Omental fat pad (tissue), 4 donors: ENCODE measurements at places on chromosomes 5 and 9.

GRCh38 chr9:127203681-127204327, 60.8 kb upstream of the GARNL3 start:
- no peak for DNase-seq

GRCh38 chr9:127049044-127049443, 73.4 kb downstream of the ANGPTL2 start:
- DNase-seq: no peak

DNA sequence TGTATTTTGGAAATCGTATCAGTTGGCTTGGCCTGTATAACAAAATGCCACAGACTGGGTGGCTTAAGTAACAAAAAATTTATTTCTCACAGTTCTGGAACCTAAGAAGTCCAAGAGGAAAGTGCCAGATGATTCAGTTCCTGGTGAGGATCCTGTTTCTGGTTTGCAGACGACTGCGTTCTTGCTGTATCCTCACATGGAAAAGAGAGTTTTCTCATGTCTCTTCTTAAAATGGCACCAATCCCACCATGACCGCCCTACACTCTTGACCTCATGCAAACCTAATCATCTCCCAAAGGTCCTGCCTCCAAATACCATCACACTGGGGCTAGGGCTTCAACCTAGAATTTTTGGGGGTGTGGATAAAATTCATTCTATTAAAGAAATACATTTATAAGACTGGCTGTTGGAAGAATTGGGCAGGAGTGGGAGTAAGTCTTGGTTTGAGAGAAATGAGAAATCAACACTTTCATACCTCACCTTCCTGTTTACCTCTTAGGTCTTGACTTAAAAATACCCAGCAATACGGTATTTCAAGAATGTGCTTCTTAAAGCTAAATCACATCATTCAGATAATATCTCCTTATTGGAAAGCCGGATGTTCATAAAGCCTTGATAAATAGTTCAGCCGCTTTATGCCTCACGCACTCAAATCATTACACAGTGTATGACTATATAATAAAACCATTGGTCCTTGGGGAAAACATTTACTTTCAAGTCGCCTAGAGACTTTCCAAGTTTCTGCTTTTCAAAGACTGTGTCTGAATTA, 28.7 kb downstream of the PTTG1 start:
- no peak for DNase-seq

DNA sequence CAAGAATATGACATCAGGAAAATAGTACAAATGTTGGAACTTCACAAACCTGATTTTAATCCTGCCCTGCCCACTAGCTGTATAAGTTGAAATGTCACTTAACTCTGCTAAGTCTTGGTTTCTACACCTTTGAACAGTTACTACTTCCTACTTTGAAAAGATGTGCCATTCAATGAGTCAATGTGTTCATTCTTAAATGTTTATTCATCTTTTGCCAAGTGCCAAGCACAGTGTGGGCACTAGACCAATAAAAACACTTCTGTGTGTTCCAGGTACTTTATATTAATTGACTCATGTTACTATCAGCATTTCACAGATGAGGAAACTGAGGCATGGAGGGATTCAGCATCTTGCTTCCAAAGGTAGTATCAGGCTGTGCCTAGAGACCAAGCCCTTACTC, 12.8 kb downstream of the PDCL start:
- no peak for DNase-seq

DNA sequence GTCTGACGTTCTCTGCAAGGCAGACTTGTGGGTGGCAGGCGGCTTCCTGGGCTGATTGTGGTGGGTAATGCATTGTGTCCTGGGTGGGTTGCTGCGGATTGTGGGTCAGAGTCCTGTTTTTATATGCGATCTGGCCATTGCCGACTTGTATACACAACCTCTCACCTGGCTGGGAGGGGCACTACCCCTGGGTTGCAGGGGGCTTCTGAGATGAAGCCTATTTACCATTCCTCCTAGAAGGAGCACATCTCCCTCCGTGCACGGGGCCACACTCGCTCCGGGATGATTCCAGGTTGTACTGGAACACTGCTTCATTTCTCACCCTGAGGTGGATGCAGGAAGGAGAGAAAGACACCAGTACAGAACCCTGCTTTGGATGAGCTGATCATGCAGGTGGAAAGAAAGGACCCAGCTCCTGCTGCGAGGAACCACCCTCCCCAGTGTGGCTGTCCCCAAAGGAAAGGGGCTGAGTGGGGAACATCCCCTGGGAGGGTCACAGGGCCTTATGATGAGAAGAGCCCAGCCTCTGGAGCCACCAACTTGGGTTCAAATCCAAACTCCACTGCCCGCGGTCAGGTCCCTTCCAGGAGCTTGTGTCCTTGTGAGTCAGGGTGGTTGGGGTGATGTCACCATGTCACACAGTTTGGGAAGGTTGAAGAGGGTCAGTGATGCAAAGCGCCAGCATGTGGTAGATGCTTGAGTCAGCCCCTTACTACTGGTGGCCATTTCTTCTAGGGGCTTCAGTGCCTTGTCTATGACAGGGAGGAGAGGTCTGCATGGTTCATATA, 151.8 kb upstream of the COL5A1 start:
- no peak for DNase-seq

- DNase-seq: peak; percentile 54
These were observed 17.6 kb downstream of the TSTD2 start for GRCh38 chr9:97615439-97616072.

GRCh38 chr5:172756764-172757393, 14.1 kb downstream of the DUSP1 start:
- DNase-seq: no peak

DNA sequence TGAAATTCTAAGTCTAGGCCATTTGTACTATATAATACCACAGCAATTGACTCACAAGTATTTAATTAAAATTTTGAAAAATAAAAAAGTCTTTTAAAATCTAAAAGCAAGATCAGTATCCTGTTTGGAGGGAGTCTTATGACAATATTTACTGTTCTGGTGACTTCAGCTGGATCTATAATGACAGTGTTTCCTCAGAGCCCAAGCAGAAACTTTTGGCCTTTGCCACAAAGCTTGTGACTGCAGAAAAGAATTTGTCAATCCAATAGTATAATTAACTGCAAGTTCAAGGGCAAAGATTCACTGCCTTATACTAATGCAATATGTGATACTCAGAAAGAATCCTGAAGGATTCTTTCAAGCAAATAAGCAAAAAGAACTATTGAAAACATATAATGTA, 49.6 kb upstream of the RAPGEF6 start:
- no peak for DNase-seq

GRCh38 chr9:76180541-76180940, 213.7 kb downstream of the RFK start:
- DNase-seq: no peak

GRCh38 chr5:126912616-126913200, 117.7 kb downstream of the MARCHF3 start:
- no peak for DNase-seq

DNA sequence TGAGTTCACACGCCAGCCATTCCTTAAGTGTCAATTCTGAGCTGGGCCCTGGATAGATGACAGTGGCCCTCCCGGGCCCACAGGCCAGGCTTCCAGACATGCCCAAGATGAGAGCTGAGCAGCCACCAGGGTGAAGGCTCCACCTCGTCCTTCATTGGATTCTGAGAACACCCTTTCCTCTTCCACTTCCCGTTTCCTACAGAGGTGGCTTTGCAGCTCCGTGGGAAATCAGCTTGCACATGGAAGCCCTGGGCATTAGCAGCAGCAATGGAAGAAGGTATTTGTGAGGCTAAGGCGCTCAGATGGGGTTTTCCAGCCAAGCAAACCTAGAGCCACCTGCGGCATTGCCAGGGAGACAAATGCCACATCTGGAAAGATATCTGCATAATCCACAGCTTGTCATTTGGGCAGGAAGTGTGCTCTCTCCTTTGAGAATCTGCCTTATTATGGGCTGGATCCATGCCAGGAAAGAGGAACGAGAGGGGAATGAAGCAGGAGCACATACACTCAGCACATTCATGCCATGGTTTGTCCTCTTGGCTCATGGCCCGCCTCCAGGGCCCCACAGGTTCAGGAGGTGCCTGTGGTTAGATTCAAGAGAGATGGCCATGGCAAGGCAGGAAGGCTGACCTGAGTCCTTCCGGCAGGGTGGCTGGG, 34.1 kb downstream of the CFAP77 start:
- DNase-seq: no peak

DNA sequence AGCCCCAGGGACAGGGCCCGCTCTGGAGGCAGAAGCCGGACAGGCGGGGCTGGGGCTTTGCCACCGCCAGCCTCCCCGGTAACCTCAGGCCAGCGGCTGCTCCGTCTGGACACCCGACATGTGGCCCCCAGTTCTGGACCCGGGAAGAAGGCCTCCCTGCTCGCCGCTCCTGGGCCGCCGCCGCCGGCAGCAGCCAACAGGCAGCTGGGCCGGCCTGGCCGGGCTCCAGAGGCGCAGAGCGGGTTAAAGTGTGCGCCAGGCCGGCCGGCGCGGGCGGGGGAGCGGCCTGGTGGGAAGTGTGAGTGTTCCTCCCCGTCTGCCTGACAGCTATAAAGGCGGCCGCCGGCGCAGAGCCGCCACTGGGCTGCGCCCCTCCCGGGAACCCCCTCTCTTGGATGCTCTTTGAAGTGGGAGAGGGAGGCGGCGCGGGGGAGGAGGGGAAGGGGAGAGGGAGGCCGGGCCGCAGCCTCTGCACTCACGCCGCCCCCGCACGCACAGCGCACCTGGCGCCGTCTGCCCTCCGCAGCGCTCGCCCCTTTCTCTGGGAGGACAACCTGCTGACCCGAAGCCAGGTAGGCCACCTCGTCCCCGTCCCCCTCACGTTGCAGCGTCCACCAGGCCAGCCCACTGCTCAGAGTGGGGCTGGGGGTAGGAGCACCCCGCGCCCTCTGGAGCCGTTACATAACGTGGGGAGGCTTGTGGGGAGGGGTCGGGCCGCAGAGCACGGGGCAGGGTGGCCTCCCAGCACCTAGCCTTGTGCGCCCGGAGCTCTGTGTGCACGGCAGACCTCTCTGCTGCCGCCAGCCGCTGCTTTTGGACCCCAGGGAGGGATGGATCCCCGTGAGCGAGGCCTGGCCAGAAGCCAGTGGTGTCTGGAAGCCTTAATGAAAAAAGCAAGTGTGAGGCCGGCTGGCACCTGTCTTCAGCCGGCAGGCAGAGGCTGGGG, at the start of gene ADAMTSL2:
Gene ADAMTSL2 (plus strand): TSS at position 359 of the 946 bp plus-strand sequence. CDS start 2,009 bp downstream, outside the sequence.
- no peak for DNase-seq

GRCh38 chr9:86765746-86766430, 181.4 kb downstream of the GAS1 start:
- DNase-seq: no peak

- DNase-seq: no peak
These were observed at the start of gene MYOT for GRCh38 chr5:137867664-137868063. TSS of gene MYOT (plus strand) at chr5:137867860. CDS start at chr5:137870652, 2,792 bp downstream.

GRCh38 chr5:100691548-100691947, 156.4 kb downstream of the FAM174A start:
- DNase-seq: no peak
